ENCODE measurements at places on chromosomes 2 and 18. TPM values are rescaled to one million over a fixed set of nuclear protein-coding genes. Genes with fewer than 3 reads are reported as not detected.

Gene B3GNT7
- total RNA-seq = 0.65 TPM

Gene CXCR1
- not detected for total RNA-seq

Gene HOXD12
- not detected for total RNA-seq

Gene C2orf15
- 0.79 TPM for total RNA-seq

Gene RIT2
- not detected for total RNA-seq

Gene ACVR1C
- total RNA-seq = not detected

Gene TRPM8
- total RNA-seq = not detected

Gene FBXO48
- total RNA-seq = 0.33 TPM

Gene C2orf42
- total RNA-seq = 17.8 TPM

Gene MOGAT1
- total RNA-seq = not detected

Gene GNLY
- total RNA-seq = not detected

Gene ABCG8
- not detected for total RNA-seq

Gene KCNG2
- not detected for total RNA-seq

Gene MROH2A
- total RNA-seq = not detected
